ENCODE measurements at places on chromosomes 1 and 21. TPM values are rescaled to one million over a fixed set of nuclear protein-coding genes. Genes with fewer than 3 reads are reported as not detected.

MPL gene
- polyA plus RNA-seq, result not detected

SUCO gene
- polyA plus RNA-seq, result 5.0 TPM

ZNF593OS gene
- not detected for polyA plus RNA-seq

GBP6 gene
- polyA plus RNA-seq, result not detected

CFHR2 gene
- not detected for polyA plus RNA-seq

SPRR1A gene
- not detected for polyA plus RNA-seq

OR2T2 gene
- polyA plus RNA-seq, result not detected

FNDC5 gene
- 1.2 TPM for polyA plus RNA-seq

SLC39A1 gene
- 97.6 TPM for polyA plus RNA-seq

NTNG1 gene
- polyA plus RNA-seq, result 3.3 TPM

UBASH3A gene
- not detected for polyA plus RNA-seq

SLC66A1 gene
- polyA plus RNA-seq, result 11.2 TPM

PDC gene
- polyA plus RNA-seq, result not detected

LCE1F gene
- not detected for polyA plus RNA-seq

RGSL1 gene
- polyA plus RNA-seq, result not detected

APCS gene
- not detected for polyA plus RNA-seq

SPRR5 gene
- not detected for polyA plus RNA-seq

SPATA46 gene
- not detected for polyA plus RNA-seq

GLIS1 gene
- 0.86 TPM for polyA plus RNA-seq

MRPL39 gene
- 26.4 TPM for polyA plus RNA-seq

SPRR3 gene
- not detected for polyA plus RNA-seq

GBP4 gene
- polyA plus RNA-seq, result 1.2 TPM

LCE2C gene
- not detected for polyA plus RNA-seq

FAM110D gene
- not detected for polyA plus RNA-seq

SPRR4 gene
- polyA plus RNA-seq, result not detected

GREM2 gene
- 5.6 TPM for polyA plus RNA-seq

FMO4 gene
- 4.2 TPM for polyA plus RNA-seq

HMGN1 gene
- 56.6 TPM for polyA plus RNA-seq

MSH4 gene
- 0.05 TPM for polyA plus RNA-seq

LIPI gene
- not detected for polyA plus RNA-seq
